ENCODE measurements at places on chromosomes 5 and 9.

DNA sequence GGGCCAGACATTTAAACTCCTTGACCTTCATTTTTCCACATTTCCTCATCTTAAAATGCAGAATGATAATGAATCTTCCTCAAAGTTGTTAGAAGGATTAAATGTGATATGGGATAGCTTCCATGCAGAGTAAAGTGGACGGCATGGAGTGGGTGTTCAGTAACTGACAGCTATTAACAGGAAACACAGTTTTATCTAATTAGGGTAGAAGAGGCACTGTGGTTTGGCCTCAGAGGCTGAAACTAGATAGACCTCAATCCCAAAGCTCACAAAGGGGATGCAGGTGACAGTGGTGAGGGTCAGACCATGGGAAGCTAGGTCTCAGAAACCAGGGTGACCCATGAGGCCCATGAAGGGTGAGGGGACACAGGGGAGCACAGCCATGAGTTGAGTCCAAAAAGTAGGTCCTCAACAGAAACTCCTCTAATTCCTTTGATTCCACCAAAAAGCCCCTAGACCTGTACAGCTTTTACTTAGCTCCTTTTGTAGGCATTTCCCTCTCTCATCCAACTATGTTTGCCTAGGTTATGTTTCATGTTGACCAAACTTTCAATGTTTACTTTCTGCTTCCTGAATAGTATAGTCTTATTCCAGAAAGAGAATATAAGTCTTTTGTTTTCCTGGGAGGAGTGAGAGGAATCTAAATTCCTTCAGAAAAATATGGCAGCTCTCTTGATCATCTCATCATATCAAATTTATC is 27.9 kb upstream of the GLDC start:
- DNase-seq: no peak

GRCh38 chr5:149030838-149031397 is 31.9 kb downstream of the SH3TC2 start:
- DNase-seq: no peak

GRCh38 chr5:15290953-15291352 is 209.0 kb upstream of the FBXL7 start:
- DNase-seq: no peak

- no peak for DNase-seq
Measured at GRCh38 chr5:73231246-73231778, 58.3 kb downstream of the TMEM174 start.

DNA sequence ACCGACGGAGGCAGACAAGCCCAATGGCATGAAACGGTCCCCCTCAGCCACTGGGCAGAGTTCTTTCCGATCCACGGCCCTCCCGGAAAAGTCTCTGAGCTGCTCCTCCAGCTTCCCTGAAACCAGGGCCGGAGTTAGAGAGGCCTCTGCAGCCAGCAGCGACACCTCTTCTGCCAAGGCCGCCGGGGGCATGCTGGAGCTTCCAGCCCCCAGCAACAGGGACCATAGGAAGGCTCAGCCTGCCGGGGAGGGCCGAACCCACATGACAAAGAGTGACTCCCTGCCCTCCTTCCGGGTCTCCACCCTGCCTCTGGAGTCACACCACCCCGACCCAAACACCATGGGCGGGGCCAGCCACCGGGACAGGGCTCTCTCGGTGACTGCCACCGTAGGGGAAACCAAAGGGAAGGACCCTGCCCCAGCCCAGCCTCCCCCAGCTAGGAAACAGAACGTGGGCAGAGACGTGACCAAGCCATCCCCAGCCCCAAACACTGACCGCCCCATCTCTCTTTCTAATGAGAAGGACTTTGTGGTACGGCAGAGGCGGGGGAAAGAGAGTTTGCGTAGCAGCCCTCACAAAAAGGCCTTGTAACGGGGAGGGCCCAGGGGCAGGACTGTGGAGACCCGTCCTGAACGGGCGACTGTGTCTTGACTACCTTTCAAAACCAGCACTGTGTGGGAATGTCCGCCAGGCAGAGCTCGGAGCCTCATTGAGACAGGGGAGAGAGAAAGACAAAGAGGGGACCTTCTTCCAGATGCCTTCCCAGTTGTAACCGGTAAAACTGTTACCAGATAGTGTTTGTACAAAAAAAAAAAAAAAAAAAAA is 29.9 kb downstream of the CD180 start:
- DNase-seq: no peak

DNA sequence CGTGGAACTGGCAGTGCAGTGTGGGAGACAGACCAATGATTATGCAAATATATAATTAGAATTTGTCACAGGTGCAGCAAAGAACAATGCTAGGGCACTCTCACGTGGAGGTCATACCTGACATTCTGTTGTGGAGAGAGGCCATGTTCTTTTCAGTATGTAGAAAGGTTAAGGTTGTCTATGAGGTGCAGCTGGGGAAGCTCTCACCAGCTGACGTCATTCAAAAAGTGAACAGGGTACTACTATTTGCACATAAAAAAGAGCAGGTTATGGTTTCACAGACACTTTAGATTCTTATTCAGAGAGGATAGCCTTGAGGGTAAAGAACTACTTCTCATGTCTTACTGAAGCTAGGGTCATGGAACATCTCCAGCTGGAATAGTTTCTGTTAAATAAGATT is 19.1 kb downstream of the SH3GL2 start:
- no peak for DNase-seq

All from fibroblast of the aortic adventitia (primary cell).